ENCODE measurements at places on chromosomes 4 and X. TPM values are rescaled to one million over a fixed set of nuclear protein-coding genes. Genes with fewer than 3 reads are reported as not detected.

The SYTL5 gene
- 0.08 TPM for total RNA-seq

The CORIN gene
- not detected for total RNA-seq

GRCh38 chrX:100674705-100675104 is 30.7 kb downstream of the SRPX2 start:
- H3K27me3 ChIP-seq = no peaks in the 10 kb centered on the region
- no peak overlapping the region for H3K27ac ChIP-seq
- H3K4me3 ChIP-seq = no peak overlapping the region
- DNase-seq = no peak

DNA sequence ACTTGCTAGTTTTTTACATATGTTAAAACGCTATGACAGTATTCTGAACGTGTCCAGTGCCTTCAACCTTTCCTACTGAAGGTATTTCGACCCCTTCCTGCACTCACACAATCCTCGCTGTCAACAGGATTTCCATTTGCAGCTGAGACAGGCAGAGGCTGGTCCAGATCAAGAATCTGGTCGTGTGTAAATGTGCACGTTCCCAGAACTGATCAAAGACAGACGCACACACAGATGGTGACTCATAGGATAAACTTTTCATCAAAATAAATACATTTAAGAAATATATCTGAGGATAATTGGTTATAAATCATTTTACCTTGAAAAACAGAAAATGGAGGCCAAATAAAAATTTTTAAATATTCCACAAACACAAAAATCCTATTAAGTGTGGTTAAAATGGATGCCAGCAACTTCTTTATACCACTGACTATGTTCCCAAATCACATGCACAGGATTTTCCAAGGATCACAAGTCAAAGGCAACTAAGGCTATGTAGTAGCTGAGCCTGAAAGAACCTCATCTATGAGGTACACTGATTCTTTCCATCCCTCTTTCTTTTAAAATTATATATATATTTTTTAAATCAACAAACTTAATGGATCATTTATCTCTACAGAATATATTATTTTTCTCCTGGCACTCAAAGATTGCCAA is 85.9 kb downstream of the RNF150 start:
- no peaks in the 10 kb centered on the region for H3K36me3 ChIP-seq
- H3K27me3 ChIP-seq = no peaks in the 10 kb centered on the region
- no peak overlapping the region for H3K4me3 ChIP-seq
- H3K4me1 ChIP-seq = no peaks in the 10 kb centered on the region
- no peak overlapping the region for H3K27ac ChIP-seq

GRCh38 chrX:19174401-19175025 is 52.2 kb upstream of the ADGRG2 start:
- H3K4me1 ChIP-seq = no peaks in the 10 kb centered on the region
- H3K4me3 ChIP-seq = no peak overlapping the region
- DNase-seq = no peak
- H3K27me3 ChIP-seq = no peaks in the 10 kb centered on the region
- no peak overlapping the region for H3K27ac ChIP-seq

DNA sequence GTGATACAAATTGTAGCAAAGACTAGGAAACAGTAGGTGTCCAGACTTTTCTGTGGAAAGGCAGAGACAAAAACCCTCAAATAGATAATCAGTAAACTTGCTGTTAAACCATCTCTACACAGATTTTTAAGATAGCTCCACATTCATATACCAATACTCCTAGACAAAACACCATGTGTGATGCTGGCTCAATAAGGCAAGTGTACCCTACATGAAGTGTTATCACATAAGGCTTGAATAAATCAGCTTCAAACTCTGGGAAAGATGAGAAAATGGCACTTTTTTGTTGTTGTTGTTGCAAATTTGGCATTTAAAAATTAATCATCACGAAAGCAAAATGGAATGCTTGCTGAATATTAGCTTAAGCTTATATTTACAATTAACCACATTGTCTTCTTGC is 45.1 kb downstream of the DRD5 start:
- H3K27me3 ChIP-seq = no peaks in the 10 kb centered on the region
- no peak overlapping the region for H3K27ac ChIP-seq
- no peaks in the 10 kb centered on the region for H3K36me3 ChIP-seq
- no peak overlapping the region for H3K4me3 ChIP-seq
- no peaks in the 10 kb centered on the region for H3K4me1 ChIP-seq
- no peak for DNase-seq

- no peaks in the 10 kb centered on the region for H3K4me1 ChIP-seq
- H3K36me3 ChIP-seq = no peaks in the 10 kb centered on the region
- no peaks in the 10 kb centered on the region for H3K27me3 ChIP-seq
- H3K4me3 ChIP-seq = no peak overlapping the region
- no peak overlapping the region for H3K27ac ChIP-seq
Observed at GRCh38 chr4:107808572-107808971, 16.2 kb upstream of the SGMS2 start.

- no peaks in the 10 kb centered on the region for H3K4me1 ChIP-seq
- H3K27ac ChIP-seq = no peak overlapping the region
- H3K4me3 ChIP-seq = no peak overlapping the region
- H3K27me3 ChIP-seq = no peaks in the 10 kb centered on the region
- no peak for DNase-seq
- H3K36me3 ChIP-seq = no peaks in the 10 kb centered on the region
Observed at GRCh38 chr4:55008166-55009056, 117.0 kb downstream of the KDR start.

DNA sequence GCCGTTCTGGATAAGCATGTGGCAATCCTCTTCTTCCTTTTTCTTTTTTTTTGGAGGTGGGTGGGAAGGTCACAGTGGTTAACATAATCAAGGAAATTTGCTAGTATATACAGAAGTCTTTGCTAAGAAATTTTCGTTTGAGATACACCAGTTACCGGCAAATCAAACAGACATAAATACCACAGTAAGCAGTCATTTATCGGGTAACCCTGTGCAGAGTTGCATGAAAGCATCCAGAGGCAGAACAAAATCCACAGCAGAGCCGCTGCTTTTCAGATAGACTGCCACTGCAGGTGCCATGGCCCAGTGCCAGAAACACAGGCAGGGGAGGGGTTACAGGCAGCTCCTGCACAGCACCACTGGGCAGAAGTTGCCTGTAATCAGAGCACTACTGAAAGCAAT is 179.1 kb upstream of the MAB21L2 start:
- no peaks in the 10 kb centered on the region for H3K27me3 ChIP-seq
- no peak overlapping the region for H3K27ac ChIP-seq
- DNase-seq = no peak
- no peaks in the 10 kb centered on the region for H3K4me1 ChIP-seq
- no peak overlapping the region for H3K4me3 ChIP-seq

- DNase-seq = no peak
- H3K27me3 ChIP-seq = no peaks in the 10 kb centered on the region
- no peak overlapping the region for H3K4me3 ChIP-seq
- no peak overlapping the region for H3K27ac ChIP-seq
- H3K36me3 ChIP-seq = no peaks in the 10 kb centered on the region
Observed at GRCh38 chr4:48178931-48179330, 44.9 kb upstream of the TXK start.
